ENCODE measurements at places on chromosomes 5 and 9.

DNA sequence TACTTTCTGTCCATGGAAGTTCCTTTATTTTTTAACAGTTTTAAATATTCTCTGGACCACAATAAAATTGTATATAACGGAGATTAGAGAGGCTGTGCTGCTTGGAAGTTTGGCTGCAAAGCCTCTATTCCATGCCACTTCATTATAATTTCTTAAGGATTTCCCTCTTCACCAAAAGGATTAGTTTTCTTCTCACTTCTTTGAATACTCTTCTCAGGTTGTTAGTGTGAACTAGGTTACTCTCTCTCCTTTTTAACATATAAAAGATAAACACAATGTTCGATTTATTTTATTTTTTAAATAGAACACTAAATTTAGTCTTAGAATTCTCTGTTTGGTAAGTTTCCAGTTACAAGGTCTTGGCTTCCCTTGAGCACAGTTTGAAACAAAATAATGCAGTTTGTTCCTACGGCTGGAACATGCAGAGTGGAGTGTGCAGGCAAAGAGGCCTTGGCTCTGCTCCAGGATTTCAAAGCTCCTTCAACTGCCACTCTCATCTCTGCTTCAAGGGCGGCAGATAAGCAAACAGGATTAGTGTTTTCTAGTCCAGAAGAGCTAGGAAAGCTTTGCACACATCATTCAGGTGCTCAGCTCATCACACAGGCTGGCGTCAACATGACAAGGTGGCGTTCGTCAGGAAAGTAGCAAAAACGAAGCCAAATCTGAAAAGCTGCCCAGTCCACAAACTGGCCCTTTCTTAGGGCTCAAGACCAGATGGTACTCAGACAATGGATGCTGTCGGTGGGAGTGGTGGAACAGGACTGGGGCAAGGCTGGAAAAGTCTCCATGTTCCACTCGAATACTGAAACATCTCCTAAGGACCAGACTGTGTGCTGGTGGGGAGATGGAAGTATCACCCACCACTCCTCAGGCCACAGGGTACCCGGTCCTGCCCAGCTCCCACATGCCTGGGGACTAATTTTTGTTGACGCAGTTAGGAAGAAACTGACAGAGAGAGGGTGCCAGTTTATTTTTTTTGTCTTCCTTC lies 286.6 kb downstream of the CRB2 start:
- ATAC-seq: no peak
- H3K4me1 ChIP-seq: peaks cover 7% of the 10 kb centered on the region
- H3K36me3 ChIP-seq: peaks cover 27% of the 10 kb centered on the region
- no peak overlapping the region for H3K27ac ChIP-seq
- no peak overlapping the region for H3K4me3 ChIP-seq
- H3K27me3 ChIP-seq: no peaks in the 10 kb centered on the region

- H3K4me1 ChIP-seq: no peaks in the 10 kb centered on the region
- H3K27me3 ChIP-seq: peaks cover 22% of the 10 kb centered on the region
Measured at GRCh38 chr5:126395198-126395597, 28.0 kb upstream of the GRAMD2B start.

DNA sequence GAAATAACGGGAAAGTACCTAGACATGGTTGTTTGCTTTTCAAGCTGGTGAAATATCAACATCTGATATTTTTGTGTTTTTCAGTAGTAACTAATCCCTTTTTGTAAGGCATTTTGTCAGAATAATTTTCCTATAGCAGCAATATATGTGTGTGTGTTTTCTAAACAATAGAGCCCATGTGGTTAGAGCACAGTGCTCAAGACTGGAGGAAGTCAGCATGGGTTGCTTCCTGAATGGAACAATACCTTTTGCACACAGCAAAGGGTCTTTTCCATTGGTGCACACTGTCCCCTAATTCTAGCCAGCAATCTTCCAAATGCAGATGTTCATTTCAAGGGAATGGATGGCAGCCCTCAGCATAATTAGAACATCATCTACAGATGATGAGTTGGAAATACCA lies 270.1 kb downstream of the AOPEP start:
- H3K36me3 ChIP-seq: peaks cover 28% of the 10 kb centered on the region
- no peaks in the 10 kb centered on the region for H3K4me1 ChIP-seq
- H3K27me3 ChIP-seq: peaks cover 23% of the 10 kb centered on the region
- no peak overlapping the region for H3K4me3 ChIP-seq

- H3K4me3 ChIP-seq: no peak overlapping the region
- no peak overlapping the region for H3K27ac ChIP-seq
- no peak for ATAC-seq
- no peaks in the 10 kb centered on the region for H3K27me3 ChIP-seq
- H3K4me1 ChIP-seq: no peaks in the 10 kb centered on the region
Measured at GRCh38 chr9:26292943-26293342, 599.7 kb downstream of the CAAP1 start.

GRCh38 chr9:12702160-12702758 lies 9.1 kb downstream of the TYRP1 start:
- no peak overlapping the region for H3K4me3 ChIP-seq
- H3K27me3 ChIP-seq: no peaks in the 10 kb centered on the region
- no peaks in the 10 kb centered on the region for H3K36me3 ChIP-seq
- no peak overlapping the region for H3K27ac ChIP-seq
- no peak for ATAC-seq

DNA sequence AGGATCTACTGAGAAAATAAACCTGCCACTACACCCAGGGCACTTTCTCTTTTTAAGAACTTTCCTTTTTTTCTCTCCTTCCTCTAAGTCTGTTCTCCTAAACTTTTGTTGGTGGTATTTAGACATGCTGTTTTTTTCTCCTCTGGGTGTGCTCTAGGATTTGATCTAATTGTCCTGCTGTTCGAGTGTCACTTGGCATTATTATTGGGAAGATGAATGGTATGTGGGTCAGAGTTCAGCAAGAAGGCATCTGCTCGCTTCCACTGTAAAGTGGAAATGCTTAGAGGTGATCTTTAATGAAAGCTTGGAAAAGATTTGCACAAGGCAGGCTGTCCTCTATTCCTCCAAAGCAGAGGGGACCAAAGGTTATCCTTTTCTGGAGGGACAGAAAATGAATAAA lies 1.3 kb upstream of the PLPPR1 start:
- no peak overlapping the region for H3K27ac ChIP-seq
- ATAC-seq: no peak
- H3K4me1 ChIP-seq: no peaks in the 10 kb centered on the region
- H3K36me3 ChIP-seq: no peaks in the 10 kb centered on the region
- peaks cover 46% of the 10 kb centered on the region for H3K27me3 ChIP-seq

DNA sequence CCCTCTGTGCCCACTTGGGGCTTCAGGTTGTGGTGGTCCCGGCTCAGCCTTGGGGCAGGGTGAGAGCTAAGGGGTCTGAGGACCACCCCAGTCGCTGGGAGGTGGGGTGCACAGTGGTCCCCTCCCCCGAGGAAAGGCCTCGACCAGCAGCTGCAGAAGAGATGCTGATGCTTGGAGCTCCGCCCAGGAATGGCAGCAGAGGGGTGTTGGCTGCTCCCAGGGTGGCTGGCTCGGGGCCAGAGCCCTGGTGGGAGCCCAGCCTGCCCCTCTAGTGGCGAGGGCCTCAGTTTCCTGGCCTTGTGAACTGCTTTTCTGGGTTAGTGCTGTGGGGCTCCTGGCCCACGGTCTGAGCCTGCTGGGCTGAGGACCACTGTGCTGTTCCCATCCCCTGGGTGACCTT lies 1.2 kb downstream of the DIPK1B start:
- peaks cover 27% of the 10 kb centered on the region for H3K4me1 ChIP-seq
- H3K36me3 ChIP-seq: no peaks in the 10 kb centered on the region
- ATAC-seq: no peak
- H3K27me3 ChIP-seq: peaks cover 64% of the 10 kb centered on the region
- H3K4me3 ChIP-seq: peak overlapping the region; percentile 36

DNA sequence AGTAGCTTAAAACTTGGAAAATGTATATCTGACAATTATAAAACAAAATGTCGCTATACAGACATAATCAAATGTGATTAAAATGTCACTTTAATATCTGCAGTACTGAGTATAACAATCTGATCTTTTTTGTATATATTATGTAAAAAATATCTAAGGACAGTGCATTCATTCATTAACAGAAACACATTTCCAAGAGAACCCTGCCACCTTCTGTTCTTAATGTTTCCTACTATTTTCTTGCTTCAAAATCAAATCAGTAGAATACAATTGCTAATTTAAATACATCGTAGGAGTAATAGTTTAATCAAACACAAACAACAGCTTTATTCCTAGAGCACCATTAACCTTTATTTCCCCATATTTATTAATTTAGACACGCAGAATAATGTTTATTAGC lies 142.6 kb upstream of the ST8SIA4 start:
- H3K4me1 ChIP-seq: no peaks in the 10 kb centered on the region
- no peak overlapping the region for H3K27ac ChIP-seq
- no peak for ATAC-seq
- no peak overlapping the region for H3K4me3 ChIP-seq
- no peaks in the 10 kb centered on the region for H3K36me3 ChIP-seq

DNA sequence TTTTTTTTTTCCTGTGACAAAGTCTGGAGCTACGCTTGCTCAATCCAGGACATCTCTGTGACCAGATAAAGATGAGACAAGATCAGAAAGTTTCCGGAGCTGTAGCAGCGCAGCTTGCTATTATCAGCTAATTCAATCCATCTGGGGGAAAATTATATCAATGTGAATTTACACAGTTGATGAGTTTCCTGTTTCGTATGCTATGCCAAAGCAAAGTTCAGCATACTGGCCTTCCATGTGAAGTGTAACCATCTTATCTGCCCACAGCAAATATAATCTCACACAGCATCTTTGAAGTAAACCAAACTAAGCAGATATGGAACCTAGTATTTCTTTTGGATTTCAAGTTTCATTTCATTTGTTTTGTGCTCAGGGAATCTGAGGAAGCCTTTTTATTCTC lies 1767.7 kb downstream of the EFNA5 start:
- H3K4me3 ChIP-seq: no peak overlapping the region
- H3K27ac ChIP-seq: no peak overlapping the region
- no peak for ATAC-seq
- H3K36me3 ChIP-seq: no peaks in the 10 kb centered on the region
- H3K4me1 ChIP-seq: no peaks in the 10 kb centered on the region

DNA sequence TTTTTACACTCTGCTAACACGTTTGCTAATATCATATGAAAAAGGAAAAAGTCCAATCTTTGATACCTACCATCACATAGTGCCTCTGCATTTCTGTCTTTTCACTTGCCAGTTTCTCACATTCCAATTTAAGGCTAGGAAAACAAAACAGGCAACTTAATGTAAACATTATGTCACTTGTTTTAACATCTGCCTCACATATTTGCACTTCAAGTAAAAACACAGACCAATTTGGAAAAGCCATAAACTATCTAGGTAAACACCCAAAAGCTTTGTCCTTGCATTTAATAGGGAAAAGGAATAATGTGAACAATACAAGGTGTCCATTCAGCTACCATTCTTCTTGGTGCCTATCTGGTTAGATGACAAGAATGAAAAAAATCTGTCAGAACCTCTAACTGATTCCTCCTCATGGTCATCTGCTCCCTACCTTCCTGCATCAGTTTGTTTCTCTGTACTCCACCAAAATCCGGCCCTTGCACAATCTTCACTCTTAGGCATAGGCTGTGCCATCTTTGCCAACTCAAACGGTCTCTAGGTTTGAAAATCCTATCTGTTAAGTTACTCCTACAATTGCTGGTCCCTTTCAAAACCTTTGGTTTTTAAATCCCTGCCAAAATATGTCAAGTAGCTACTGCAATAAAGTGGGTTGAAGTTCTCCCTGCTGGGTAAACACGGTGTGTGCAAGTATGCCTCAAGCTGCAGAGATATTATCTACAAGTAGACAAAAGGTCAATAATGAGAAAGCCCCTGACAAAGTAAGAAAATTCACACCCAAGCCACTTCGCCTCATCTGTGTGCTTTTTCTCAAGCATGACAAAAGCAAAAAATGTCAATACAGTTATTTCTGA lies 3.4 kb downstream of the TLE1 start:
- H3K27ac ChIP-seq: no peak overlapping the region
- H3K4me3 ChIP-seq: no peak overlapping the region
- peaks cover 16% of the 10 kb centered on the region for H3K36me3 ChIP-seq
- no peaks in the 10 kb centered on the region for H3K27me3 ChIP-seq
- ATAC-seq: no peak

DNA sequence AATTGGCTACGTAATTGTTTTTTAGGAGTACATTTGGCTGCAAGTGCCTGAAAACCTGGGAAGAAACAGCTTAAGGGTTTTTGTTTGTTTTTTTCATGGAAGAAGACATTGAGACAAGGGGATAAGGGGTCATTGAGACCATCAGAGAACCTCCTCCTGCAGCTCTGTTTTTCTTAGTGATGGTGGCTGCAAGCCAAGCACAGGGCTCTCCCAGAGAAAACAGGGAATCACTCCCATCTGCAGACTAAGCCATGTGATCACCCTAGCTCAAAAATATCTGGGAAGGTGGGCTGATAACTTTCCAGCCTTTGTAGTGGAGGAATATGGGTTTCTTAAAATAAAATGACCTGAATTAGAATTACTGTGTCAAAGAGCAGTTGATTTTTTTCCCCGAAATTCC lies 25.1 kb downstream of the PALM2AKAP2 start:
- H3K27me3 ChIP-seq: peaks cover 24% of the 10 kb centered on the region
- no peaks in the 10 kb centered on the region for H3K36me3 ChIP-seq
- no peak for ATAC-seq
- no peaks in the 10 kb centered on the region for H3K4me1 ChIP-seq
- H3K27ac ChIP-seq: no peak overlapping the region
- no peak overlapping the region for H3K4me3 ChIP-seq

DNA sequence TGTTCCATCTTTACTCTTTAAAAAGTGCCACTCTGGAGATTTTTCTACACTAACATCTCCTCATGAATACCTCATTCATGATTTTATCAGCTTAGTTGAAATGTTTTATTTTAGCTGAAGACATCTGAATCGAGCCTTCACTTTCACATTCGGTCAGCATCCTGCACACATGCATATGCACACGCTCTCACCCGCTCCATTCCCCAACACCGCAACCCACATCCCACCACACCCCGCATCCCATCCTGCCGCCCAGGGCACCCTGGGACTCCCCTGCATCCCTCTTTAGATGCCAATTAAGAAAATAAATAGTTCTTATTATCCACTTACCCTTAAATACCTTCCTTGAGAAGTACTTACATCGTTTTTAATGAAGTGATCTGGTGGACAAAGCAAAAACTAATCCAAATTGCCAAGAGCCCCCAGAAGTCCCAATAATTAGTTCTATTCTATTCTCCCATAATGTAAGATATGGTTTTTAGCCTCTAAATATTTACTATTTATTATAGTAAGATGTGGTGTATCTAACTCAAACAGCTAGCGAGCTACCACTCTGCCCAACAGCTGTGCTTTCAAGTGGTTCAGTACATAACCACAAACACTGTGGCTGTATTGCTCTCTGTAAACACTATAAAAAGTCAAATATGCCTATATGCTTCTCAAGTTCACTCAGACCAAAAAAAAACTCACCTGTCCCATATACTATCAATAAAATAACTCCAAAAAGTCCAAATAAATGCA lies 38.2 kb downstream of the GZMK start:
- no peaks in the 10 kb centered on the region for H3K36me3 ChIP-seq
- no peak overlapping the region for H3K4me3 ChIP-seq
- ATAC-seq: peak; percentile 38
- peaks cover 41% of the 10 kb centered on the region for H3K27me3 ChIP-seq
- peaks cover 6% of the 10 kb centered on the region for H3K4me1 ChIP-seq

- no peak overlapping the region for H3K27ac ChIP-seq
- peaks cover 28% of the 10 kb centered on the region for H3K27me3 ChIP-seq
- no peaks in the 10 kb centered on the region for H3K36me3 ChIP-seq
- no peak for ATAC-seq
- no peak overlapping the region for H3K4me3 ChIP-seq
- H3K4me1 ChIP-seq: peaks cover 19% of the 10 kb centered on the region
Measured at GRCh38 chr5:132005591-132005990, 5.9 kb downstream of the ACSL6 start.

All from stimulated activated memory B cell treated with anti-CD40 and anti-IgM and Interleukin-4, amounts not matched to agents 10 μg/mL and 1 μg/mL and 100 μg/mL, for 72 hours (primary cell).